ENCODE measurements at places on chromosomes 6 and 20.

DNA sequence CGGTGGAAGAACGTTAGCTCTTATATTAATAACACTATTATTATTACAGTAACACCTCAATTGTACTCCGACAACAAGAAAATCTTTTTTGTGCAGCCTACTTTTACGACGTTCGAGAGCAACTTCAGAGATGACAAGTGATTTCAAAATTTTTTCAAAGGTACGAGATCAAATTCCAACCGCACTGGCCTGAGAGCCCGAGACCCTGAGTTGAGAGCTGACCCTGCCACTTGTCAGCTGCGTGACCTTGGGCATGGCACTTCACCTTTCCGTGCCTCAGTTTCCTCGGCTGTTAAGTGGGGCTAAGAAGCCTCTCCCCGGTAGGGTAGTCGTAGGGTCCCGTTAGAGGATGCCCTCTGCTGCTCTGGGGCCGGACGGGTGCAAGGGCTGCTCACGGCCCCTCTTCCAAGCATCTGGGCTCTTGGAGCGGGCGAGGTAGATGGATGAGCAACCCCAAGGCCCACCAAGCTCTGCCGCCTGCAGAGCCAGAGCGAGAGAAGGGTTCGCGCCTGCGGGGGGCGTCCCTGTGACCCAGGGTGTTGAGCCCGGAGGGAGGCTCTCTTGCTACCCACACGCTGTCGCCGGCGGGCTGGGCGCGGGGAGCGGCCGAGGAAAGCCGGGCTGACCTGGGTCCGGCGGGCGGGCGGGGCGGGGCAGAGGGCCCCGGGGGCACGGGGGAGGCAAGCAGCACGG, 510 bp downstream of the NDRG3 start:
- no peaks in the 10 kb centered on the region for H3K36me3 ChIP-seq
- DNase-seq: no peak
- peaks cover 17% of the 10 kb centered on the region for H3K4me1 ChIP-seq
- peak overlapping the region; percentile 39 for H3K27ac ChIP-seq
- peak overlapping the region; percentile 90 for H3K4me3 ChIP-seq

DNA sequence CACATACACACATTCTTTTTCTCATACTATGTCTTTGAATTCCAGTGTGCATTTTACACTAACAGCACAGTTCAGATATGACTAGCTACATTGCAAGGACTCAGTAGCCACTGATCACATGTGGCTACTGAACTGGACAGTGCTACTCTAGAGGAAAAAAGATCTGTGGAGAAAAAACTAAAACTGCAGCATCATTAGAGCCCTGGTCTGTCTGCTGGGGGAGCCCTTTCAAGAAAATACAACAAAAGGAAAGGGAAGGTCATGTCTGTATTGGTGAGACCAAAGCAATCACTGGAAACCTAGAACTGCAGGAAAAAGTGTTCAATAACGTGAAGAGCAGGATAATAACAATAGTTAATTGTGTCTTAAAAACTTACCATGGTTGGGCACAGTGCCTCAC, 132.3 kb upstream of the JARID2 start:
- no peaks in the 10 kb centered on the region for H3K27me3 ChIP-seq
- no peak overlapping the region for H3K4me3 ChIP-seq
- H3K4me1 ChIP-seq: peaks cover 7% of the 10 kb centered on the region
- DNase-seq: no peak

DNA sequence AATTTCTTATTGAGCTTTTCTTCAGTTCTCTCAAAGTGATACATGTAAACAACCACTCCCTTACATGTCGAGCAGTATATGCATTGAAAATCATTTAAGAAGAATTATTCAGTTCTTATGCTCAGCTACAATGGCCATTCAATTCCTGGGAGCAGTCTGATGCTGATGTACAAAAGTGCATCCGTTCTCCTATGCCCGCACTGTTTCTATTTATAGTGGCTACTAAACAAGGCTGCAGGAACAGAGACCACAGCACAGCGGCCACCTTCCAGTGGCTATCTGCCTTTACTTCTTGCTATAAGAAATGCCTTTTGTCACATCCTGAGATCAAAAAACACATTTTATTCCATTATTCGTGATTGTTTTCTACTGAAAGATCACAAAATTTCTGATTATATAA, 82.2 kb downstream of the FHL5 start:
- no peak overlapping the region for H3K27ac ChIP-seq
- peaks cover 37% of the 10 kb centered on the region for H3K27me3 ChIP-seq
- no peaks in the 10 kb centered on the region for H3K4me1 ChIP-seq
- no peak for DNase-seq

- peaks cover 23% of the 10 kb centered on the region for H3K36me3 ChIP-seq
- no peak overlapping the region for H3K27ac ChIP-seq
- H3K4me3 ChIP-seq: no peak overlapping the region
- no peaks in the 10 kb centered on the region for H3K4me1 ChIP-seq
- no peaks in the 10 kb centered on the region for H3K27me3 ChIP-seq
Observed at GRCh38 chr20:13373400-13373799, 152.3 kb downstream of the ISM1 start.

DNA sequence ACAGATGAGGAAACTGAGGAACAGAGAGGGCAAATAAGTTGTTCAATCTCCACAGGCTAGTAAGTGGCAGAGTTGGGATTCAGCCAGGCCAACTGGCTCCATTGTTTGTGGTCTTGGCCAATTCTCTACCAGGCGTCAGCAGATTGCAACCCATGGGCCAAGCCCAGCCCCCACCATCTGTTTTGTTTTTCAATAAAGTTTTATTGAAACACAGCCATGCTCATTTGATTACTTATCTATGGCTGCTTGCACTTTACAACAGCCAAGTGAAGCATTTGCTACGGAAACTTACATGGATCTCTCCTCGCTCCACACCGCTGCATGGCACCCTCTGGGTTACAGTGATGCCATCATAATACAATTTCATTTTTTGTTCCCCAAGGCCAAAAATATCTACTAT, 90.8 kb downstream of the ZNF217 start:
- no peak for DNase-seq
- H3K27me3 ChIP-seq: no peaks in the 10 kb centered on the region
- peak overlapping the region; percentile 73 for H3K4me3 ChIP-seq

GRCh38 chr20:47981222-47981621, 195.9 kb upstream of the SULF2 start:
- H3K4me1 ChIP-seq: peaks cover 11% of the 10 kb centered on the region
- no peak overlapping the region for H3K27ac ChIP-seq
- no peak for DNase-seq
- no peak overlapping the region for H3K4me3 ChIP-seq
- peaks cover 3% of the 10 kb centered on the region for H3K27me3 ChIP-seq

GRCh38 chr20:24492031-24492607, 22.7 kb downstream of the SYNDIG1 start:
- no peaks in the 10 kb centered on the region for H3K27me3 ChIP-seq
- H3K4me1 ChIP-seq: no peaks in the 10 kb centered on the region
- H3K36me3 ChIP-seq: no peaks in the 10 kb centered on the region
- no peak overlapping the region for H3K4me3 ChIP-seq
- H3K27ac ChIP-seq: no peak overlapping the region

DNA sequence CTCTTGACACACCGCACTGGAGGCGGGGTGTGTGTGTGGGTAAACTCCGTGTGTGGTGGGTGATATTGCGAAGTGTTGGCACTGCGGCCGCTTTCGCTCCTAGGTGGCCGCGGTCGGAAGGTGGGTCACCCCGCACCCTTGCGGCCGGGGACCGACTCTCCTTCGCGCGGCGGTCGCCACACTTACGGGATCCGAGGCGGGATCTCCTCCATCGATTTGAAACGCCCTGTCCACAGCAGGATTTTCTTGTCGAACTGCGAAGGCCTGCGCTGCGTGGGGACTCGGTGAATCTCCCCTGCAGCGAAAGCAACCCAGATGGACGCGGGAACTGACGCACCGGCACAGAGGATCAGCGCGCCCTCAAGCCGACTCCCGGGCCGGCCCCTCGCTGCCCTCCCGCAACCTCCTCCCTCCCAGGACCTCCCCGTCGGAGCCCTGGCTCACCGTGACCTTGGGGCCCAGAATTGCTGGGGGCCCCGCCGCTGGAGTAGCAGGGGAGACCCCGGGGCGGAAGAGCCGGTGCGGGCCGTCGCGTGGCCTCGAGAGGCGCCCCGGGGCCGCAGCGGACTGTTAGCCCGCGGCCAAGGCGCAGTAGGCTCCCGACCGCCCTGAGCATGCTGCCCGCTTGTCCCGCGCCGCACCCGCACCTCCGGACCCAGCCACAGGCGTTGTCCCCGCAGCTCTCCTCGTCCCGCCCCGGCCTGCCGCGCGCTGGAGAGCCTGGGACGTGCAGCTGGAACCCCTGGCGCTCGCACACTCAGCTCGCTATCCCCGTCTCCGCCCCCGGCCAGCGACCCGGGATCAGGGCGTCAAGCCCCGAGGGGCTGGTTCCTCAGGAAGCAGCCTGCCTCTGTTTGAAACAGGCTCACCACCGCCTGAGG, at the start of gene FAM162B:
Gene FAM162B, minus strand, starts transcription at position 759 of the 881 bp plus-strand sequence. Its CDS starts 143 bp downstream, at position 616.
- peak within 1 kb of the TSS; percentile 79 for H3K4me3 ChIP-seq
- H3K27ac ChIP-seq: no peak within 1 kb of the TSS
- peaks cover 10% of the 10 kb centered on the region for H3K4me1 ChIP-seq
- peak; percentile 27 for DNase-seq
- peaks cover 60% of the 10 kb centered on the region for H3K27me3 ChIP-seq

DNA sequence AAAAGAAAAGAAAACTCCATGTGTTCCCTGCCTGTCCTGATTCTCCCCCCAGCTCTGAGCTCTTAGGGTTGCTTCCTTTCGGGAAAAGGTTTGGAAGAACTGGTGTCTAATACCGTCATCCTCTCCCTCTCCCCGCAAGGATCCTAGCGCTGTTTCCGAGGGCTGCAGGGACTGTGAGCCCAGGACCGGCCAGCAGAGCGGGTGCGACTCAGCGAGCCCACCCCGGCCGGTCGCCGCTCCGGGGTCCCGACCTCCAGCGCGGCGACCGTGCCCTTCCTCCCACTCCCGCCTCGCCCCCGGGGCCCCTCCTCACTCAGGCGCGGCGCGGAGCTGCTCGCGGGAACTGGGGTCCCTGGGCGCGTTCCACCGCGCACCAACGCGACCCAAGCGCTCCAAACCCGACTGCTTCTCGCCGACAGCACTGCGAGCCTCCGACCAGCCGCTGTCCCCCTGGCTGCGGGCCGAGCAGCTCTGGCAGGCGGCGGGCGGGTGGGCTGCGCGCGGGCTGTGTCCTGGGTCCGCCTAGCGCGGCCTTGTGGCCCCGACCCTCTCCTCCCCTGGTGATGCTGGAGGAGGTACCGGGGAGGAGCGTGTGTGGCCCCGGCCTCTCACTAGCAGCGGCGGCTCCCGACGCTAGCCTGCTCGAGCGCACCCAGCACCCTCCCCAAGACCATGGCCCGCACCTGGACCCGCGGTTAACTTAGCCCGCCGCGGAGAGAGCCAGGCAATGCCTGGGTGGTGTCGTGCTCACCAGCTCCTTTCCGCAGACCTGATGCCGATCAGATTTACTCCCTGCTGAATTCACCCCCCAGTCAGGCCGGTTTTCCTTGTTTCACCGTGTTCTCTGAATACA, at the start of gene PLA2G7:
Gene PLA2G7, minus strand, starts transcription at position 509 of the 853 bp plus-strand sequence. CDS start 12,484 bp downstream, outside the sequence.
- peaks cover 79% of the 10 kb centered on the region for H3K27me3 ChIP-seq
- H3K27ac ChIP-seq: no peak within 1 kb of the TSS
- peak within 1 kb of the TSS; percentile 79 for H3K4me3 ChIP-seq
- peak; percentile 25 for DNase-seq

DNA sequence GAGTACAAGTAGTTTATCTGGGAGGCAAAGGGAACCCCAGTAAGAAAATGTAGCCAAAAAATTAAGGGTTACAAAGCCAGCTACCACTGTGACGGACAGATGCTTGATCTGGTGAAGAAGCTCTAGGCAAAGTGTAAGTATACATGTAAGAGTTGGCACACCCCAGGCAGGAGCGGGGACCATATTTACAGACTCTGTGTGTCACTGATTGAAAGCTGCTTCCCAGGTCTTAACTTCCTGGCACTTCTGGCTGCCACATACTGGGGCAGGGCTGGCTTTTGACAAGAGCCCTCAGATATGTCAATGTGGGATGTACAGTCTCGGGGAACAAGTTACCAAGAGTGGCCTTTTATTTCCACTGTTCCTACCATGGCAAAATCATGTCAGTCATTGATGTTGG, 48.0 kb upstream of the BCLAF1 start:
- H3K36me3 ChIP-seq: no peaks in the 10 kb centered on the region
- no peak for DNase-seq
- H3K27me3 ChIP-seq: no peaks in the 10 kb centered on the region
- H3K27ac ChIP-seq: no peak overlapping the region
- peaks cover 8% of the 10 kb centered on the region for H3K4me1 ChIP-seq
- no peak overlapping the region for H3K4me3 ChIP-seq

GRCh38 chr6:14550822-14551221, 433.2 kb downstream of the CD83 start:
- H3K4me1 ChIP-seq: no peaks in the 10 kb centered on the region
- H3K36me3 ChIP-seq: no peaks in the 10 kb centered on the region
- H3K27me3 ChIP-seq: peaks cover 17% of the 10 kb centered on the region

- no peak overlapping the region for H3K4me3 ChIP-seq
- H3K27ac ChIP-seq: no peak overlapping the region
- no peak for DNase-seq
- H3K27me3 ChIP-seq: no peaks in the 10 kb centered on the region
- H3K36me3 ChIP-seq: no peaks in the 10 kb centered on the region
- peaks cover 18% of the 10 kb centered on the region for H3K4me1 ChIP-seq
Observed at GRCh38 chr6:48626421-48626820, 515.4 kb upstream of the PTCHD4 start.

DNA sequence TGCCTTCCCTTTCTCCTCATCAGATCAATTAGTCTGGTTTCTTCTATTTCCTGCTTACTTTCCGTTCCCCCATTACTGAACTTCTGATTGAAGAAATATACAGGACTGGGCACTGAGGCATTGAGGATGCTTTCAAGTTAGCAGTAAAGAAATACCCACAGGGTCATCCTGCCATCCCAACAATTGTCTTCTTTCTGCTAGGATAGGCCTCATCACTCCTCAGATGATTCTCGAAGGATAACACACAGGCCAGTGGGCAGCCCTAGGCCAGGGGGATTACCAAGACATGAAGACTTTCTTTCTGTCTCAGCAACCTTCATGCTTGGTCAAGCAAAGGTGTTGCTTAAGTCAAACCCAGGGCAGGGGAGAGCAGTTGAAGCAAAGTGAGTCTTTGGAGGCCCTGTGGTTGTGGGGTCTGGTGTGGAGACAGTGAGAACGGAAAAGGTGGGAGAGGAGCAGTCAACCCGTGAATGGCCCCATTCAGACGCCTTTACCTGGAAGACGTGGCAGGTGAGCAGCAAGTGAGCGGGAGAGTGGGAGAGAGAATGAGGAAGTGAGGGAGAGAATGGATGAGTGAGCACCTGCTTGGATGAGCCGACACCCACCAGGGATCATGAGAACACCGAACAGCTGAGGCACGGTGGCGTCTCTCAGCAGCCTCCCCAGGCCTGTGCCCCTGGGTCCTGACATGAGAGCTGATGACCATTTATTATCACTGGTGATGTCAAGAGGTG, 462.9 kb downstream of the PREX1 start:
- peaks cover 2% of the 10 kb centered on the region for H3K36me3 ChIP-seq
- H3K27me3 ChIP-seq: no peaks in the 10 kb centered on the region
- DNase-seq: no peak
- H3K27ac ChIP-seq: no peak overlapping the region

DNA sequence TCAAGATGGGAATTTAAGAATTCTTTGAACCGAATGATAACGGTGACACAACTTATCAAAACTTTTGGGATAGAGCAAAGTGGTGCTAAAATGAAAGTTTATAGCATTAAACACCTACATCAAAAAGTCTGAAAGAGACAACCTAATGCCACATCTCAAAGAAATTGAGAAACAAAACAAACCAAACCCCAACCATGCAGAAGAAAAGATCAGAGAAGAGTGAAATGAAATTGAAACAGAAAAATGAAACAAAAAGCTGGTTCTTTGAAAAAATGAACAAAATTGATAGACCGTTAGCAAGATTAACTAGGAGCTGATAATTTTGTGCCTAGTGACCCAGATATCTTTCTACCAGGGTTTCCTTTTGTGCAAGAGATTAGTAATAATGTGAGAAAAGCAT, 248.0 kb upstream of the EYS start:
- H3K27me3 ChIP-seq: no peaks in the 10 kb centered on the region
- no peaks in the 10 kb centered on the region for H3K4me1 ChIP-seq
- no peaks in the 10 kb centered on the region for H3K36me3 ChIP-seq
- no peak for DNase-seq
- H3K27ac ChIP-seq: no peak overlapping the region
